8988T (cell line): ENCODE measurements at places on chromosomes 6 and 20.

GRCh38 chr6:130473886-130474285 lies 108.1 kb downstream of the TMEM200A start:
- DNase-seq, result no peak

GRCh38 chr6:12114055-12114503 lies 102.0 kb downstream of the HIVEP1 start:
- DNase-seq, result no peak

- no peak for DNase-seq
These were observed 82.5 kb downstream of the ARID1B start for GRCh38 chr6:156859686-156860085.

GRCh38 chr6:169420912-169421543 lies 167.4 kb upstream of the THBS2 start:
- no peak for DNase-seq

DNA sequence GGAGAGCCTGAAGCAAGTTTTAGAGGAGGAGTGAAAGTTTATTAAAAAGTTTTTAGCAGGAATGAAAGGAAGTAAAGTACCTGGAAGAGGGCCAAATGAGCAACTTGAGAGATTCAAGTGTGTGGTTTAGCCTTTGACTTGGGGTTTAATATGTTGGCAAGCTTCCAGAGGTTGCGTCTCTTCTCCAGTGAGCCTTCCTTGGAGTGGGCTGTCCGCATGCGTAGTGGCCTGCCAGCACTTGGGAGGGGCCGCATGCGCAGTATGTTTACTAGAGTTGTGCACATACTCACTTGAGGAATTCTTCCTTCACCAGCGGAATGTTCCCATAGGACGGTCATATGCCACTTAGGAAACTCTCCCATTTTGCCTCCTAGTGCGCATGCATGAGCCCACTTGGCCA lies 235.2 kb downstream of the ALDH8A1 start:
- no peak for DNase-seq
